ENCODE measurements at places on chromosomes 5 and 9.

DNA sequence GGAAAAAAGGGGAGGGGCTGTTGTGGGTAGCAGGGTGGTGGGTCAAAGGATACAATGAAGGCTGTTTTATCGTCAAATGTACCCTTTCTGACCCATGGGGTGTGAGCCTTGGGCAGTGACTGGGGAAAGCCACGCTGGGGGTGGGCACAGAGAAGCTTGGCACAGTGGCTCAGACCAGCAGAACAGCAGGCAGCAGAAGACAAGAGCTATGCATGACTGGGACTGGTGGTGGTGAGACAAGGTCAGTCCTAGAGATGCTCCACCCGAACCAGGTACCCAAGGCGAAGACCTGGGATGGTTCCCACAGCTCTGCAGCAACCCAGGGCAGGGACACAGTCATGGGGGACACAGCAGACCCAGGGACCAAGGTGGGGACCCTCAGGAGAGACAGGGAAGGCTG is 38.3 kb downstream of the BICD2 start:
- DNase-seq: no peak

- no peak for DNase-seq
Observed at GRCh38 chr5:2762744-2763532, 11.5 kb upstream of the IRX2 start.

- DNase-seq: no peak
Observed at GRCh38 chr5:142466195-142466971, 141.6 kb upstream of the SPRY4 start.

DNA sequence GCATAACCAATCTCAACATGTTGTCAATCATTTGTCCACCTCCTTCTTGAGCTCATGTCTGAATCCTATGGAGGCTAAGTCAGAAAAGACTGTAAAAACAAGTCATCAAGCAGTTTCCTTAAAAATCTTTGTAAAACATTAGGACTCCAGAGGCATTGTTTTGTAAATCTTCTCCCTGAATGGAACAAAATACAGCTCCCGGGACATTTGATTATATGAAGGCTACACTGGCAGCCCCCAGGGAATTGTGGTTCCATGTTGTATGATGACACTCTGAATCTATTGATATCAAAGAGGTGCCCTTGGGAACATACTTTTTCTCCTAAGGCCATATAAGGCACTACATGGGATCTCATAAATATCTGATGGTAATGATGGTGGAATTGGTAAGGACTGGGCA is 83.2 kb upstream of the NUDT12 start:
- DNase-seq: no peak

DNA sequence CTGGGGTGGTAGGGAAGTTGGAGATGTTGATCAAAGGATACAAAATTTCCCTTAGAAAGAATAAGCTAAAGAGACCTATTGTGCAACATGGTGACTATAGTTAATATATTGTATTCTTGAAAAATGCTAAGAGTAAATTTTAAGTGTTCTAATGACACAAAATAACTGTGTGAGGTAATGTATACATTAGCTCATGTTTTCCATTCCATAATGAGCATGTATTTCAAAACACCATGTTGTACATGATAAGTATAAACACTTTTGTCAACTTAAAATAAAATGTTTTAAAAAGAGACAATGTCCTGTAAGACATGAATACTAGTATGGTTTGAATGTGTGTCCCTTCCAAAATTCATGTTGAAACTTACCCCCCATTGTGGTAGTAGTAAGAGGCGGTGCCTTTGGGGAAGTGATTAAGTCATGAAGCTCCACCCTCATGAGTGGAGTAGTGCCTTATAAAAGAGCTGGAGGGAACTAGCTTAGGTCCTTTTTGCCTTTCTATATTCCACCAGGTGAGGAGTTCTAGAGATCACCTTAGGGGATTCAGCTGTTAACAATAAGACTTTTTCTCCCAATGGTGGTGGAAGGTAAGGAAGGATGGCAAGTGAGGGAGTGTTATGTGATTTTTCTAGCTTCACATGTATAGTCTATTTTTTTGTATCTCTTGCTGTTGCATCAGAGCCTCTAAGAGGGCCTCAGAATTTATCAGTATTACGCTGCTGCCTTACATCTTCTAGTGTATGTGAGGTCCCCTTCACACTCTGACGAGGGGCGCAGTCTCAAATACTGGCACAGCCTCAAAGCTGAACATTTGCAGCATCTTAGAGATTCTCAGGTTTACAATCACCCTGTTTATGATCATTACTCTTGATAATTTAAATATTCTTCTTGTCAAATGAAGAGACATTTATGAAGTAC is 94.9 kb upstream of the NREP start:
- no peak for DNase-seq

- DNase-seq: no peak
Observed at GRCh38 chr5:59354274-59354673, 539.3 kb downstream of the PDE4D start.

DNA sequence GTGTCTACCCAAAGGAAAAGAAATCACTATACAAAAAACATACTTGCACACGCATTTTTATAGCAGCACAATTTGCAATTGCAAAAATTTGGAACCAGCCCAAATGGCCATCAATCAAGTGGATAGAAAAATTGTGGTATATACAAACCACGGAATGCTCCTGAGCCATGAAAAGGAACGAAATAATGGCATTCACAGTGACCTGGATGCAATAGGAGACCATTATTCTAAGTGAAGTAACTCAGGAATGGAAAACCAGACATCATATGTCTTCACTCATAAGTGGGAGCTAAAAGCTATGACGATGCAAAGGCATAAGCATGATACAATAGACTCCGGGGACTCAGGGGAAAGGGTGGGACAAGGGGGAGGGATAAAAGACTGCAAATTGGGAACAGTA is 78.4 kb downstream of the ENC1 start:
- DNase-seq: no peak

DNA sequence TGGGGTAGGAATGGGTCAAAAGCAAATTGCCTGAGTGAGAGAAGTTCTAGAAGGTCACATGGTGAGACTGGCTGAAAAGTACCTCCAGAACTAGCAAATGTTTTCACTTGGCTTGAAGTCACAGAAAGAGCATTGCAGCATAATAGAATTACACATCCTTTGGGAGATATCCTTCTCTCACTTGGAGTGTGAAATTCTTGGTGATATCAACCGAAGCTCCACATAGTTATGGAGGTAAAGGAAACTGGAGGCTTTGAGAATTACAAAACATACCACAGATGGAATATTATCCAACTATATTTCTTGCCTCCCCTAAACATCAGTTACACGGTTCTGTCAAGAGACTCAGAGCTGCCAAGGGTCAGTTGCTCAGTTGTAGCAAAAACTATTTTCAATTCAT is 182.4 kb downstream of the SEMA5A start:
- DNase-seq: no peak

DNA sequence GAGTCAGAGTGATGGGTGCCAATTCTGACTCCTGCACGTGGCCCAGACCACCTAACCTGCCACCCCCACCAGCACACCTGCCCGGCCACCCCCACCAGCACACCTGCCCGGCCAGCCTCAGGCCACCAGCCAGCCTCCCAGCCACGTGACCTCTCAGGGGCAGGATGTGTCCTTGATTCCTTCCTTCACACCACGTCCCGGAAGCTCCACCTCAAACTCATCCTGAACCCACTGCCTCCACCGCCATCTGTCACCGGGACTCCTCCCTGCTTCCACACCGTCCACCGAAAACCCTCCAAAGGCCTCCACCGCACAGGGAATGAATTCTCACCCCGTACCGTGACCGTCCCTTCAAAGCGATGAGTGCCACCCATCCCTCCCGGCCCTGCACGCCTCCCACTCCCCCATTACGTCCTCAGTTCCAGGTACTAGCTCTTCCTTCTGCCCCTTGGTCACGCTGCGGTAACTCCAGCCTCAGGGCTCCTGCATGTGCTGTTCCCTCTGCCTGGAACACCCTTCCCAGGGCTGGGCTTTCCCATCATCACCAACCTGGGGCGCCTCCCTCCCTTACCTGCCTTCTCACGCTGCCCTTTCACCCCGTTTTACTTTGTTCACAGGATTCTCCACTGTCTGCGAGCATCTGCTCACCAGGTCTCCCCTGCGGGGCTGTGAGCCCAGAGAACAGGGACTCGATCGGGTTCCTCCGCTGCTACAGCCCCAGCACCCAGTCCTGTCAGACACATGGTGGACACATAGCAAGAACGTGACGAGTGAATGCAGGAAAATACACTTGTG is 82.9 kb downstream of the ADAMTS2 start:
- DNase-seq: no peak
